Tibial artery (tissue), 4 donors: ENCODE measurements at places on chromosomes 5 and 9.
A peak's percentile ranks its signal among the peaks of the same experiment; 100 is the strongest.

DNA sequence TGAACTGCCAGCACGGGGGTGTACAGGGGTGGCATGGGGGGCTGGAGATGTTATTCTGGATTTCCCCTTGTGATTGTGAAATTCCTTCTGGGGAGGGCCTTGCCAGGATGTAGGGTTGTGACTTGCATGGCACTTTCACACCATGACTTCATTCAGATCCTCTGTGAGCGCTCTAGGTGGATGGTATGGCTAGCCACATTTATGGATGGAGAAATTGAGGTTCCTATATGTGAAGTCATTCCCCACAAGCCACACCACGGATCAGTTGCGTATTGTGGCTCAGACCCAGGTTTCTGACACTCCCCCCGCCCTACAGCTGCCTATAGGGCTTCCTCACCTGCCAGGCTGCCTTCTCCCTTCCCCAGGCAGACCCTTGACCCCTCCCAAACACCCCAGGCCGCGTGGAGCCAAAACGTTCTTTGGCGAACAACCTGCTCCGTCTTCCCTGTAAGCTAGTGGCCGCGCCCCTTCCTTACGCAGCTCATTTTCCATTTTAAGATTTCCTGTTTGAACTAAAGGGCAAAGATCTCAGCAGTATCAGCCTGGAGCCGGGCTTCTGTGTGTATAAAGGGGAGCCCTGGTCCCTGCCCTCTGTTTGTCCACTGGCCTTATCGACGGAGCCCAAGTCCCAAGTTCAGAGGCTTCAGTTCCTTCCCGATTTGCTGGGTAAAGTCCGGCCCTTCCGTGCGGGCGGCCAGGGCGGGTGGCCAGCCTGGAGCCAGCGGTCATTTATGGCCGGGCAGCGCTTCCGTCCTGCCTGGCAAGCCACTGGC lies 97.8 kb upstream of the KLF4 start:
- peak; percentile 55 for DNase-seq

DNA sequence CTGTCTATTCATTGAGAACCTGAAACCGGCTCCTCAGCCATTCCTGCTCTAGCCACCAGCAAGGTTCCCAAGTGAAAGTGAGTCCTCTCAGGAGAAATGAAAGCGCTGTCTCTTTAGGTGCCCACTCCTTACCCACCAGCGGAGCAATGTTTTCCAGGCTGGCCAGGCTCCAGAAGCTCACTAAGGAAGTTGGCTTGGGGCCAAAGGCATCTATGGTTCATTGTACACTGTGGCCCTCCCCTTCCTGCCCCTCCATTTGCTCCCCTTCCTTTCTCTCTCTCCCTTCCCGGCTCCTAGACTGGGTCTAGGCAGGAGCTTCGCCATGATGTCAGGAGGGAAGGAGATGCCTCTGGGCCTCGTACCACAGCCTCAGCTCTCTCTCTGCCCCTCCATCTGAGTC lies 1.1 kb upstream of the GABRP start:
- DNase-seq, result no peak

DNA sequence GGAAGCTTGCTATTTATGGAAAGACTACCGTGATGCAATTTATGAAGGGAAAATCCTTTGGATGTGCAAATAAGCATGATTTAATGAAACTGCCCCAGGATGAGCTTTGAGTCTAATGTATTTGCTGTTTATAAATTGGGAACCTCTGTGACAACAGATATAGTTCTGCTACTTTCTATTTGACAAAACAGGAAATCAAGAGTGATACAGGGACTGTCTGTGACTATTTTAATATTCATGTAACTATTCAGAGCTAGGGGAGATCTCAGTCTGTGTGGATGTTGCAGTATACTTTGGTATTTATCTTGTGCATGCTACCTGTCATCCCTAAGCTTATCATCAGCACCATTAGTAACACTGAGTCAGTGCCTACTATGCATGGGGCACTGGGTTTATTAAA lies 132.1 kb downstream of the PDZD2 start:
- no peak for DNase-seq

GRCh38 chr9:101706261-101706798 lies 32.1 kb downstream of the GRIN3A start:
- DNase-seq, result no peak

GRCh38 chr5:138903130-138903775 lies 28.1 kb upstream of the LRRTM2 start:
- DNase-seq, result no peak

DNA sequence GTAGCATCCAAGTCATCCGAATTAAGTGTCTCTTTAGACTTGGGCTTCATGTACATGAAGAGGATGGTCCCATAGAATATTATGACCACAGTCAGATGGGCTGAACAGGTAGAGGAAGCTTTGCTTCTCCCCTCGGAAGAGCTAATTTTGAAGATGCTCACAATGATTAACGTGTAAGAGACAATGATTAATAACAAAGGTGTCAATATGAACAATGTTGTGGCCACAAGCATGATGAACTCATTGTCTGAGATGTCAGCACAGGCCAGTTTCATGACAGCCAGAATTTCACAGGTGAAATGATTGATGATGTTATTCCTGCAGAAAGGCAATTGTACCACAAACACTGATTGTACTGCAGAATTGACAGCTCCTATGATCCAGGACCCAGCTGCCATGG lies 626 bp downstream of the OR13C2 start:
- no peak for DNase-seq

DNA sequence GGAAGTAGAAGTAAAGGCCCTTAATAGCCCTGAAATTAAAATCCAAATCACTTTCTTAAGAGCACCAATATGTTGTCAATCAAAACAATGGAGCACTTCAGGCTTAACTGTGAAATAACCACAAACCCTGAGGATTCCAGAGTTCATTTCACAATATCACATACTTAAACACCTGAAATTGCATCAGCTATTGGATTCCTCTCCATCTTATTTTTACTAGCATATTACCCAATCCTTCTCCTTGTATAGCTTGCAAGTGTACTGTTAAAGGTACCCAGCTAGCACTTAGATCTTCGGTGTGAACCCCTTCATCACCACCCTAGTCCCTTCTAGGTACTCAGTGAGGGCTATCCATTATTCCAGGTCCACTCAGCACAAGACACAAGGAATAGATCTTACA lies 287.3 kb downstream of the EFNA5 start:
- DNase-seq, result no peak
